ENCODE measurements at places on chromosomes 13 and 19. TPM values are rescaled to one million over a fixed set of nuclear protein-coding genes. Genes with fewer than 3 reads are reported as not detected.

Gene CADM4
- 8.2 TPM for total RNA-seq

Gene CYP2A6
- 1.9 TPM for total RNA-seq

Gene BCL3
- total RNA-seq = 141 TPM

Gene TJP3
- 0.95 TPM for total RNA-seq

Gene ATP11A
- 40.8 TPM for total RNA-seq

Gene PALM
- total RNA-seq = 126 TPM

Gene TUBA3C
- total RNA-seq = not detected

Gene VSTM1
- total RNA-seq = not detected

Gene COL4A1
- total RNA-seq = 103 TPM

Gene ACP7
- total RNA-seq = not detected

Gene LRRC4B
- 2.5 TPM for total RNA-seq

Gene CGB8
- not detected for total RNA-seq

Gene ZNF583
- total RNA-seq = 10.5 TPM

Gene CD37
- total RNA-seq = 2.9 TPM

Gene PPM1N
- 1.2 TPM for total RNA-seq

Gene EBI3
- total RNA-seq = 0.58 TPM

Gene CEBPG
- total RNA-seq = 7.6 TPM

Gene GNA15
- total RNA-seq = 1.2 TPM

Gene ZNF850
- 10.1 TPM for total RNA-seq

Gene B3GNT8
- total RNA-seq = 1.2 TPM

Gene NCLN
- 43.6 TPM for total RNA-seq

Gene ACP5
- 17.1 TPM for total RNA-seq

Gene ZIC5
- total RNA-seq = 0.10 TPM

Gene VSTM2B
- not detected for total RNA-seq

Gene ZNF470
- 7.0 TPM for total RNA-seq

Gene APBA3
- 20.2 TPM for total RNA-seq

All from ovary (tissue), 10 donors.